ENCODE measurements at places on chromosomes 6 and 20.

GRCh38 chr6:142935553-142936517 lies 9.1 kb downstream of the HIVEP2 start:
- DNase-seq: no peak

DNA sequence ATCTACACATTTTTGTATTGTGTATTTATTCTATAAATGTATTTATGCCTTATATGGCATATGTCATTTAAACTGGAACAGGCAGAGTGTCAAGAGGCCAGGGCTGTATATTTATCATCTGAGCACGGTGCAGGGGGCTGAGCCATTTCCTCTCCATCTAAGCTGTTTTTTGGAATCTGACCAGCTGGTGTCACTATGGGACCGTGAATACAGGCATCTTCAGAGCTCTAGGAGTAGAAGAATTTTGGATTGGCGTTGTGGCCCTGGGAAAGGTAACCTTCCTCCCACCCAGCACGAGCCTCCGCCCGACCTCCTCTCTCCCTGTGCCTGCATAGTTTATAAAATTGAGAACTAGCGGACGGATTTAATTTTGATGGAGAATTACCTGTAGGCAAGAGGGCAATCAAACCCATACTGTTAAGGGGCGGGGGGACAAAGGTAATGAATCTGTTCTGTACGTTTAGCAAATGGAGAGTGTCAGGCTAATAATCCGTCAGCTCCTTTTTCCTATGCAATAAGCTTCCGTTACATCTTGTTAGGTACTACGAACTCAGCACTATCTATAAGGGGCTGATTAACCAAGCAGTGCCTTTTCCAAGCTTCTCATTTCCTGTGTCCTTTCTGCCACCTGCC lies 29.0 kb upstream of the EEF1E1 start:
- no peak for DNase-seq

DNA sequence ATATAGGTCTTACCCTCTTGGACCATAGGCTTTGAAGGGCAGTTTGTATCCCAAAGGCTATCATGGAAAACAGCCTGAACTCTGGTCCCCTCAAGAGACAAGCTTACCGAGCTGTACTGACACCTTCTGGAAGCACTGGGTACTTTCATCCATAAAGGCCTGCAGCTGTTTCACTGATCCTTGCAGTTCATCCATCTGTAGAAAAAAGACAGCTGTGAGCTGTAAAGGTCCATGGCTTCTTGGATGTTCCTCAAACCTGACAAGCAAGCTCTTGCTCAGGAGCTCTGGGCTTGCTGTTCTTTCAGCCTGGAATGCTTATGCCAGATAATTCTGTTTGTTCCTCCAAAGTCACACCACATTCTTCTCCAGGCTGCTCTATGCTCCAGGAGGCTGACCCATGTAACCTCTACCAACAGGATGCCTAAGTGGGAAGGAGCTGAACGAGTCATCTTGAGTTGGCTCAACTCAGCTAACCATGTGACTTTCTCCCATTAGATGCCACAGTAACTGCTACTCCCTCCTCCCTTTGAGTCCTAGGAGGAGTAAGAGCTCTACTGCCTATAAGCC lies 8.8 kb upstream of the NDRG3 start:
- DNase-seq: no peak

DNA sequence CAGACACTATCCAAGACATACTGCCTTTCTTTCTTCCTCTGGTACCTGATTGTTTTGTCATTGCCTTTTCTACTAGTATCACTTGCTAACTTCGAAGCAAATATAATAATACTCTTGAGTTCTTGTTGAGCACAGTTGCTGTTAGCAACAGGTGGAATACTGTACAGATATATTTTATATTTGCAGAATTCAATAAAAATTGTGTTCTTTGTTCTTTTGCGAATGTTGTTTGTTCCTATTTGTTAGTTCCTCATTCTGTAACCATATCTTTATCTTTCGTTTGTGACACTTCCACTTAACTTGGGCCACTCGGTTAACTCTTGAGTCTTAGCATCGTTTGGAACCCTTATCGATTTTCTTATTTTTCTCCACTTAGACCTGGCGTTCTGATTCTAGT lies 868 bp downstream of the CYB5R4 start:
- no peak for DNase-seq

- DNase-seq: no peak
Measured at GRCh38 chr6:16238963-16239797, 793 bp downstream of the GMPR start.

DNA sequence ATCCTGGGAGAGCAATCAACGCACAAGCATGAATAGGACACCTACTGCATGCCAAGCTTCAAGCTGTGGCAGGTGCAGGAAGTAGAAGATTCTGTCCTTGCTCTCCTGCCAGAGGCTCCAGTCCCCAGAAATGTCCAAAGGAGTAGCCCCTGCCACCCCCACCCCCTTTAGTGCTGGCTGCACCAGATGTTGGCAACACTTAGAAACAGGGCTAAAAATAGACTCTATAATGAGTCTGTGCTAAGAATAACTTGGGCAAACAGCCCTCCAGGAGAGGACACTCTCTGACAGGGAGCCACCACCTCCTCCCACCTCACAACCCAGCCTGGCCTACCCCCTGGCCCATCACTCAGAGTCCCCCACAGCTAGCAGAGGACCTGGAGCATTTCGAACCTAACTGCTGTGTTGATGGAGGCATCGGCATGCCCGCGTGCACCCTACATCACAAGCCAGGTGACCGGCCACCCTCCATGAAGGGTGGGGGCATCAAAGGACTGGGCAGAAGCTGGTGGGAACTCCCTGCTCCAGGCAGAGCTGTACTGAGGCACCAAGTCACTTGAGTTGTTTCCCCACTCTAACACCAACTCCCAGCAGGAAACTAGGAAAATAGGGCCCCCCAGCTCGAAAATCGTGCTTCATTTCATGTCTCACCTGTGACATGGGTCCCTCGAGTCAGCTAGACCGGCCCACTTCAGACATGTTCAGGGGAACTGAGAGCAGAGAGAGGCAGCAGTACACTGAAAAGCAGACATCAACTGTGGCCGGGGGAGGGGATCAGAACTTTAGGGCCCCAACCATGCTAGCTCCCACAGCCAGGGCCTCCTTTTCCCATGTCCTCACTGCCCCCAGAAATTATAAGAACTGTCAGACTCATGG lies 18.7 kb downstream of the TFEB start:
- DNase-seq: no peak

DNA sequence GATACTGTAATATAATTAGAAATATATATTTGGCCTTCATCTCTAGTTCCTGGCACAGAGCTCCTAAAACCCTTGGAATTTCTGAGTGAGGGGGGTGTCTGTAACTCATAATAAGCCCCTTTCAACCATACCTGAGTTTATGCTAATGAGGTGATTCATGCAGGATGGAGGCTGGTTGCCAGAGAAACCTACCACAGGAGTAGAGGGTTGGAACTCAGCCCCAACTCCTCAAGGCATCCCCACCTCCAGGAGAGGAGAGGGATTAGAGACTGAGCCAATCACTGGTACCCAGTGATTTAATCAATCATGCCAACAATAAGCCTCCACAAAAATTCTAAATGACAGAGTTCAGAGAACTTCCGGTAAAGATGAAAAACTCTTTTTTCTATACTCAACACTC lies 17.5 kb downstream of the UQCC1 start:
- DNase-seq: no peak

DNA sequence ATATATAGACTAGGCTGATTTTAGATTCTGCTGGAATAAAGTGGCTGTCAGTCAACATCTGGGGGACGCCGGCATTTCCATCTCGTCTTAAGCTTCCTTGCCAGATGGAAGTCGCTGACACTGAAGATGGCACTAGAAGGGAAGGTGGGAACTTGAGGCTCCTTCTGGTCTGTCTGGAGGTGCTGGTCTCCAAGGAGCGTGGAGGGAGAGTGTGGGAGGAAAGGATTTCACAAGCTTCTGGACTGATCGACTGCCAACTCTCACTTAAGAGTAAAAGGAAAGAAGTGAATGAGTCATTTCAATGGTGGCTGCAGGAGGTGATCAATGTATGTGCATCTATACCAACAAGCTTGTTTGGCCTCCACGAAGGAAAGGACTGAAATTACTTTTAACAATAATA lies 40.4 kb downstream of the DUSP22 start:
- DNase-seq: no peak

GRCh38 chr6:64217721-64218620 lies 582.4 kb downstream of the PHF3 start:
- DNase-seq: no peak

- no peak for DNase-seq
Measured at GRCh38 chr20:38152621-38153221, 12.3 kb downstream of the TGM2 start.

- DNase-seq: no peak
Measured at GRCh38 chr20:64158346-64159285, 5.6 kb upstream of the MYT1 start.

DNA sequence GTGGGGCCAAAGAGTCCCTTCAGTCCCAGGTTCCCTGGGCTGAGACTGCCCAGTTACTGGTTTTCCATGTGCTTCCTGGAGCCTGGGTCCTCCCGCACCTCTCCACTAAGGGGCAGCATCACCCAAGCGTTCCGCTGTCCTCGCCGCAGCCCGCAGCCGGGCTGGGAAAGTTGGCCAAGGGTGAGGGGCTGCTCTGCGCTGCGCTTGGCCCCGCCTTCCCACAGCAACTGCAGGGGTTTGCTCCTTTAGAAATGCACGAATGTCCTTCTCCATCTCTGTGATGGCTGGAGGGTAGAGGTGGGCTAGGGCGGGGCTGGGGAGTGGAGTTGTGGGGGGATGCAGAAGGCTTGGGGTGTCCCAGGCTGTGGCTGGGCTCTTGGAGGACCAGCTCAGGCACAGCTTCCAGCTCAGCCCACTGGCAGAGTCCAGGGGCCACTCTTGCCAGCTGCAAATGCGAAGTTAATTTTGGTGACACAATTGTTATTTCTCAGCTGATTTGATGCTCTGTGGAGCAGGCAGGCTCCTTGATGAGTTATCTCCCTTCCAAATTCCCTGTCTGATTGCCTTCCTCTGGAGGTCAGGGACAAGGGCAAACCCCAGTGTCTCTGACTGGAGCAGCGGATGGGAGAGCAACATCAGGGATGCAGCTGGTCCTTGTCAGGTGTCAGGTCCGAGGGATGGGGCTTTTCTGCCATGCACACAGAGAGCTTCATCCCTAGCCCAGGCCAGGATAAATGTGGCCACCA lies 63.2 kb downstream of the NOL4L start:
- no peak for DNase-seq

- DNase-seq: no peak
Measured at GRCh38 chr6:3822747-3823445, 26.3 kb upstream of the FAM50B start.

DNA sequence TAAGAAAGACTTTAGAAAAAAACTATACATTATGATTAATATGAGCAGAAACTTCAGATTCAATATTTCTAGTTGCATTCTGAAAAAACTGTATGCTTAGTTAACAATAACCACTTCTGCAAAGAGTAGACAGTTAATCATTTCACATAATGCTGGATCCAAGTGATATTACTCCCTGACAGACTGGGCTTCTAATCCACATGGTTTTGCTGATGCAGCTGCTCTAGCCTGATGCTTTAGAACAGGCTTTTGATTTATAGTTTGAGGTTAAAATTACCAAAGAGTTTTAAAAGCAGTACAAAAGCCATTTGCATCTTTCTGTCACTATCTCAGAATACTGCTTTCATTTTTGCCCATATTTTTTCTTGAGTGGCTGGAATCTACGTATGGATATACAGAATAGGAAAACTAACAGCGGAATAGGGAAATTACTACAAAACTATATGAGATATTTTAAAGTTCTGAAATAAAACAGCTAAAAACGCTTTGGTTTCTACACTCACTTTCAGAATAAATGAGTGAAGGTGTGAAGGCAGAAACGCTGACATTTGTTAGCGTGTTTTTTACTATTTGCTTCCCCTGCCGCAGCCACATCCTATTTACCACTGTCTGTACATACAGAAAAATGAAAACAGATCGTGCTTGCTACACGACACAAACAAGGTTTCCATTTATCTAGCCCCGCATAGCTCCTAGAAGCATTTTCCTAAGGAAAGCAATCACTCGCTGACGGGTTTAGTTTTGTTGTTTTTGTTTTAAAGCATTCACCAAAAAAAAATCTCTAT lies 61.7 kb downstream of the METTL24 start:
- no peak for DNase-seq

DNA sequence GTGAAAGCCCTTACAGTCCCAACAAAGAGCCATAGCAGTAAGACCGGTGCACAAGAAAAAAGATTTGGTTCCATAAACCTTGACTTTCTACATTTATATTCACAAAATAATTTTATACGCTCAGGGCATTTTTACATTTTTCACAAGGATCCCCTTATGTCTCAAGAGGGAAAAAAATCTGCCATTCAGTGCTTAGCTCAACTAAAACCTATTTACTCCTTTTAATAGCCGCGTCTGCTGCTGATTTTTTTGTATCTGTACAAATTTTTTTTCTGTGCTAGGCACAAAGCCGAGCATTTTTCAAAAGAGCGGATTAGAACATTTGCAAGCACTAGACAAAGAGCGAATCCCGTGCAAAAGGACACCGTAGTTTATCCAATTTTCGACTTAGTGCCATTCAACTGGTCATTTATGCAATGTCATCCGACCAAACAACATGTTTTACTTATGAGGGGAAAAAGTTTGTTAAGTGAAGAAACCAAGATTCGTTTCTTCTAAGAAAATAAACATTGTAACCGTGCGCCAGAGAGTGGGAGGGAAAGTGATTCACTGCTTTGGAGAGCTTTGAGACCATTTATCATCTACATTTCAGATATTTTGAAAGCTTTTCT lies 3.7 kb downstream of the TFAP2D start:
- DNase-seq: no peak

DNA sequence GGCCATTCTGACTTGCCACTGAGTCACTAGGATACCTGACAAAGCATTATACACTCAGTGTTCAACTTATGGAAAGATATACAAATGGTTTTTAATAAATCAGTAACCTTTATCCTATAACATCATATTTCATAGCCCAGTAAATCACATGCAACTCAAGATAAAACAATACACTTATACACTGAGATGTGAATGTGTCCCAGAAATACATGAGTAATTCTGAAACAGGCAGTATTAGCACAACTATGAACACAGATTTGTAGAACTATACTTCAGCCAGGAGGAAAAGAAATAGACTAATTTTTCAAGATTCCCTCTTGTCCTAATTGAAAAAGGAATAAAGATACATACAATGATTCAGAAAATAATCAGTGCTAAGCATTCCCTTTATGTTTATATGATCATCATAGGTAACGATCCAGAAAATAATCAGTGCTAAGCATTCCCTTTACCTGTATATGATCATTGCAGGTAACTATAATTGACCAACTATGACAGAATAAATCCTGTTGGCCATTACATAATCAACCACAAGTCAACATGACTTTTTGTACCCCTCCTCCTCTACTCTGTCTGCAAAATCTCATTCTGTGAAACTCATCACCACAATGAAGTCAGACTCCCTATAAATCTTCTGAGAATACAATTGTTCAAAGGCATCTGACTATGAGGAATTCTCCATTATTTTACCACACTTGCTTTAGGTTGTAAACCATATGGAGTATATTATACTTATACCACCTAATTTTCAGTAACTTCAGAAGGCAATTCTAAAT lies 30.3 kb downstream of the HACE1 start:
- DNase-seq: no peak

DNA sequence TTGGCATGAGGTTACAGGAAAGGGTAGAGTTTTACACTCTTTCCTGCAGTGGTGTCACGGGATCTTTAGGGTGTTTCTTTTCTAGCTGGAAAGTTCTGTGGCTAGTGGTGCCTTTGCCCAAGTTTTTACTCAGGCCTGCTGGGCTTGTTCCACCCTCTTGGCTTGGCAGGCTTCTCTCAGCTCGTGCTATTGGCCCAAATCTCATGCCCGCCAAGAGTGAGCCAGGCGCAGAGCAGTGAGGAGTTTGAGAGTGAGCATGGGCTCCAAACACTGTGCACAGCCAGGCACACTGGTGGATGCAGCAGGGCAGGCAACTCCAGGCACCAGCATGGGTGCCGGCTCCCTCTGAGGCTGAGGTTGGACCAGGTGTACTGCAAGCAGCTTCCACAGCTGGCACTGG lies 206.5 kb downstream of the SAMD5 start:
- DNase-seq: no peak

All from cortex of kidney (tissue), 1 donor.